Activated naive CD8-positive, alpha-beta T cell treated with anti-CD3 and anti-CD28 coated beads, Interleukin-2, amount 50 U/mL, for 24 hours (primary cell): ENCODE measurements at places on chromosomes 11 and 22.

- no peak for DNase-seq
Measured at GRCh38 chr22:19732403-19733113, 9.2 kb downstream of the GP1BB start.

DNA sequence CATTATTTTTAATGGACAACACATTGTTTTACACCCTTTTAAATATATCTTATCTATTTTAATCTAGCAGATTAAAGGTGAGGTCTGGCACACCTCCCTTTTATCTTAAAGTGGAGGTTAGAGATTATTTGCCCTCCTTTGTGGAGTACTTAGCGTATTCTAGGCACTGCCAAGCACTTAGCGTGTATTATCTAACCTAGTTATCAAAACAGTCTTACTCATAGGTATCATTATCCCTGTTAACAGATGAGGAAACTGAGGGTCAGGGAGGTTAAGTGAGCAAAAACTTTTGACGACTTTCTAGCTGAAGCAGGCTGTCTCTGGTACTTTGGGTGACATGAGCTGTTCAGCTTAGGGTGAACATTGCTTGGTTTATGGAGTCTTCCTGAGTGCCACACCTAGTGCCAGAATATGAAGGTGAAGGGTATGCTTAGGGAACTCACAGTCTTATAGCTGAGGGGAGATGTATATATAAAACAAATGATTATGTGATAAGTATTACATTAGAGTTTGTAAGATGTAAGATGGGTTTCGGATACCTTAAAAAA is 55.0 kb downstream of the ZNRF3 start:
- no peak for DNase-seq

- DNase-seq: no peak
Measured at GRCh38 chr11:104665641-104666040, 232.6 kb downstream of the CASP12 start.

GRCh38 chr11:33045551-33046255 is 6.3 kb downstream of the TCP11L1 start:
- no peak for DNase-seq

GRCh38 chr11:128497061-128497775 is 90.1 kb downstream of the ETS1 start:
- no peak for DNase-seq

- DNase-seq: peak; percentile 59
Measured at GRCh38 chr22:45064313-45065278, 54.8 kb upstream of the PHF21B start.

DNA sequence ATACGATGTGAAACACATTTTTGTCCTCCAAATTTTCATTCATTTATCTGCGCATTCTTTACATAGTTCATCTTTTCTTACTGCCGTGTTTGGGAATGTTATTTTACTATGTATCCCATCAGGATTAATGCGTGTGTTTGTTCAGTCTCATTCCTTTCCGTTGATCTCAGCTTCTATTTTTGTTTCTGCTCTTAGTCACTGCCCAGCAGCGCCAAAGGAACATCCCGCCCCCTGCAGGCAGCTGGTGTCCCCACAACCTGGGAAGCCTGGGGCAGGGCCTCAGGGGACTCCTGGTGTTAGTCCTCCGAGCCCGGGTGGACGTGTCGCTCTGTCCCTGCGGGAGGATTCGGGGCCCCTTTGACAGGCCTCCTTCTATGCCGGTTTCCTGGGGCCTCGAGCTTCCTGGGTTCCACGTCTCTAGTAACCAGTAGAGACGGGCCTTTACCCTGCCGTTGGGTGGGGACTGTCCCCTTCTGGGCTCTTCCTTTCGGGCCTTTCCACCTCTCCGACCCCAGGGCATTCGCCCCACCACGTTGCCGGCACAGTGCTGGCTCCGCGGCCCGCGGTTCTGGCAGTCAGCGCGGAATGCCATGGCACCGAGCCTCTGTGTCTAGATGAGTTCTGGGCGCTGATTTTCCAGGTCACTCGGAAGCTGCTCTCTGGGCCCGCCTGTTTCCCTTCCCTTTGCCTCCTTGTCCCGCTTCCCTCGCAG is 39.8 kb downstream of the WEE1 start:
- peak; percentile 92 for DNase-seq

- DNase-seq: no peak
Measured at GRCh38 chr11:61327669-61328071, 5.2 kb downstream of the DDB1 start.

GRCh38 chr22:43530349-43531201 is 118.8 kb downstream of the MPPED1 start:
- DNase-seq: no peak

GRCh38 chr11:69666752-69667536 is 8.2 kb downstream of the LTO1 start:
- DNase-seq: no peak

- no peak for DNase-seq
Measured at GRCh38 chr11:42901084-42901483, 410.7 kb upstream of the API5 start.

DNA sequence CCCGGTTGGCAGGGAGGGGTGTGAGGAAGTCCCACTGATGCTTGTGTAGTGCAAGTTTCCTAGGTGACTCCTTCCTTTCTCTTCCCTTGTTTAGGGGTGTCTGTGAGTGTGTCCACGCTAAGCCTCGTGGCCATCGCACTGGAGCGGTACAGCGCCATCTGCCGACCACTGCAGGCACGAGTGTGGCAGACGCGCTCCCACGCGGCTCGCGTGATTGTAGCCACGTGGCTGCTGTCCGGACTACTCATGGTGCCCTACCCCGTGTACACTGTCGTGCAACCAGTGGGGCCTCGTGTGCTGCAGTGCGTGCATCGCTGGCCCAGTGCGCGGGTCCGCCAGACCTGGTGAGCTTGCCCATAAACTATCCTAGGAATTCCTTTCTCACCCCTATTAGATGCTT is 10.4 kb downstream of the CCKBR start:
- DNase-seq: no peak

DNA sequence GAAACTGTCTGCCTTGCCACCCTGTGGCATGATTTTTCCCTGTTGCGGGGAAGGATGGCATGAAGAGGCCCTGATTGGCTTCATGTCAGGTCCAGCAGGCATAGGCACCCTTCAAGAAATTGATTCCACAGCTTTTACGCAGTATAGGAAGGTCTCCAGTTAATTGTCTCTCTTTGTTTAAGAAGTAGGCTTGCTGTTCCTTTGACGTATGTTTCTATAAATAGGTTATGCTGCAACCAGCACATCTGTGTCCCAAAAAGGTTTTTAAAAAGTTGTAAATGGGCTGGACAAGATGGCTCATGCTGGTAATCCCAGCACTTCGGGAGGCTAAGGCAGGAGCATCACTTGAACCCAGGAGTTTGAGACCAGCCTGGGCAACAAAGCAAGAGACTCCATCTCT is 62.6 kb downstream of the CD6 start:
- no peak for DNase-seq

- DNase-seq: no peak
Measured at GRCh38 chr11:128201009-128201408, 386.3 kb downstream of the ETS1 start.

GRCh38 chr11:42465623-42466022 is 846.2 kb upstream of the API5 start:
- DNase-seq: no peak

- no peak for DNase-seq
Measured at GRCh38 chr22:49517211-49517610, 310.5 kb downstream of the BRD1 start.

- no peak for DNase-seq
Measured at GRCh38 chr11:123742724-123743120, 1.3 kb upstream of the ZNF202 start.

DNA sequence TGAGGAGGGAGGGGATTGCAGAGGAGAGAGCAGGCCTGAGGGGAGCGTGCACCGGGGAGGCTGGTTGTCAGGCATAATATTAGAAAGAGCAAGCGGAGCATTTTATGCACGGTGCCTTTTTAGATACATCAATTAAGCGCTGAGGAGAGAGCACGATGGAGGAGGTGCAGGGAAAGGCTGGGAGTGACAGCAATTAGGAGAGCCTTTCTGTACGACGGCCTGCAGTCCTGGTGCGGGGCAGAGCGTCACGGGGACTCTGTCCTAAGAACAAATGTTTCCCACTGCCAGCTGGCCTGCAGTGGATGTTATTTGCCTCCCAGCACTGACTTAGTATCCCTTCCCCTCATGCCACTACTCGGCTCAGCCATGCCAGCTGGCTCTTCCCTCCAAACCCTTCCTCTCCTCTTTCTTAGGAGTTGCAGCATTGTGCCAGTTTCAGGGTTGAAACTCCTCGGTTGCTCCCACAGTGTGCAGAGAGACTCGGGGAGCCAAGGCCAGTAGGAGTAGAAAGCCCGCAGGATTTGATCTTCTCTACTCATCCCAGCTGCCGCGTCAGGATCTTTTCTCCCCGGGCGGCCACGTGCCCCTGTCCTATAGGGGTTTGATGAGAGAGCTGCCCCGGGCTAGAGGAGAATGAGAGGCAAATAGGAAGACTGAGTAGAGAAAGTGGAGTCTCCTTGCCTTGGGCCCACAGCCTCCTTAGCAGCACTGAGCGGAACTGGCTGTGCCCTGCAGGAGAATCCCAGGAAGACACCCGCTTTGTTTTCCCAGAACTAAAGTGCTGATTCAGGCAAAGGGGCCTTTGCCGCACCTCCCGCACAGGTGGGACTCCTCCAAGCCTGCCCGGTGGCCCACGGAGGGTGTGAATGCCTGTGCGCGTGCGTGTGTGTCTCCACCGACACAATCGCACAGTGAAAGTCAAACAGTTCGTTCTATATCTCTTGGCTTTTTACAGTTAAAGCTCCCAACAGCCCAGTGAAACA is 875.3 kb downstream of the NTM start:
- DNase-seq: no peak

DNA sequence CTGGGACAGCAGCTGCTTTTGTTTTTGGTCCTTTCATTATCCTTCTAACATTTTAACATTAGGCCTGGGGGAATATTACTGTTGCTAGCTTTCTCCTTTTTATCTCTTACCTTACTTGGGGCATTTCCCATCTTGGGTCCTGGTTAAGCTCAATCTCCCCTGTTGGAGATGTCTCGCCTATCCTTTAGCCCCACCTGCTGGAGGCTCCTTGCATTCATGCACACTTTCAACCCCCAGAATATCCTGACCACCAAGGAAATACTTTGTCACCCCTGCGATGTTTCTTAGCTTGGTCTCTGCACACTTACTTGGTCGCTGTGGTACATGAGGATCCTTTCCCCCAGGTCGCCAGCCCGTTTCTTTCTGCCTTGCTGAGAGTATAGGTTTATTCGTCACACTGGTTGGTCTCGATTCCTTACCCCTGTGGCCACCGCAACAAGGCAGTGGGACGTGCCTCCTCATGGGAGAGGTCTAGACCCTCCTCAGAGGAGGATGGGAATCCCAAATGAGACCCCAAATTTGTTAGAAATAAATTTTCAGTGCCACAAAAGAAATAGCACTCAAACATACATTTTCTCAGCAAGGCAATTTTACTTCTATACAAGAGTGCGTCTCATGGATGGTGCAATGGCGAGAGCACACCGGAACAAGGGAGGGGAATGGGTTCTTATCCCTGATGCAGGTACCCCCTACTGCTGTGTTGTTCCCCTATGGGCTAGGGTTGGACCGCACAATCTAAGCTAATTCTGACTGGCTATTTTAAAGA is 5.4 kb upstream of the TXN2 start:
- DNase-seq: peak; percentile 68

DNA sequence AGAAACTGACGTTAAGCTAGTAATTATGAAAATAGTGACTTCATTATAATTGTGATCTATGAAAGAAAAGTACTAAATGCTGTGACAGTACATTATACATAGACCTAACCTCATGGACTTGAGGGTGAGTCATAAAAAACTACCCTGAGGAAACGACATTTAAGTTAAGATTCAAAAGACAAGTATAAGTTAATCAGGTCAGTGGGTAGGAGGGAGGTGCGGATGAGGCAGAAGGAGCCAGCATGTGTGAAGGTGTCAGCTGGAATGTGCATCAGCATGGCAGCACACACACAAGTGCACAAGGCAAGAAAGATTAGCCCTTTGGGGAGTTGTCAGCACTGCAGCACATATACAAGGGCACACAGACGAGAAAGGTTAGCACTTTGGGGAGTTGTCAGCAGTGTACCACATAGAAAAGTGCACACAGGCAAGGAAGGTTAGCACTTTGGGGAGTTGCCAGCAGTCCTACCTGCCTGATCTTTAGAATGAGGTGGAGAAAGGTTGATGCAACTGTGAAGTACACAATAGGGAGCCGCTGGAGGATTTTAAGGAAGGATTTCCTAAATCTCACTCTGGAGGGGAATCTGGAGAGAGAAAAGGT is 31.6 kb upstream of the CAVIN3 start:
- DNase-seq: peak; percentile 39

DNA sequence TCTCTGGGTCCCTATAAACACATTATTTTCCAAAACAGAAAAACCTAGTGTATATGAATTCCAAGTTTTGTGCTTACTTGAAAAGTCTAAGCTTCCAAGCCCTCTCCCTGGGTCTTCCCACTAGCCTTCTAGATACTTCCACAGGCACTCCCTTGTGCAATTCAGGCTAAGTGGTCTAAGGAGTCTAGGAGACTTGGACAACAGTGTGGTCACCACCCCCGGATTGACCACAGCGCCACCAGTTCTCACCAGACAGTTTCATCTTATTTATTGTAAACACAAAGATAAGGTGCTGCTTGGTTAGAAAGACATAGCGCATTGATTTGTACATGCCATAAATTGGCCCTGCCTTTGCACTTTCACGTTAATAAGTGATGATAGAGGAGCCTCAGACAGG is 623.9 kb downstream of the OPCML start:
- no peak for DNase-seq

- no peak for DNase-seq
Measured at GRCh38 chr22:29530716-29531115, 22.8 kb downstream of the THOC5 start.

GRCh38 chr22:30234786-30235470 is 11.6 kb downstream of the LIF start:
- no peak for DNase-seq

- DNase-seq: peak; percentile 21
Measured at GRCh38 chr11:62574363-62575071, 826 bp upstream of the EEF1G start.

DNA sequence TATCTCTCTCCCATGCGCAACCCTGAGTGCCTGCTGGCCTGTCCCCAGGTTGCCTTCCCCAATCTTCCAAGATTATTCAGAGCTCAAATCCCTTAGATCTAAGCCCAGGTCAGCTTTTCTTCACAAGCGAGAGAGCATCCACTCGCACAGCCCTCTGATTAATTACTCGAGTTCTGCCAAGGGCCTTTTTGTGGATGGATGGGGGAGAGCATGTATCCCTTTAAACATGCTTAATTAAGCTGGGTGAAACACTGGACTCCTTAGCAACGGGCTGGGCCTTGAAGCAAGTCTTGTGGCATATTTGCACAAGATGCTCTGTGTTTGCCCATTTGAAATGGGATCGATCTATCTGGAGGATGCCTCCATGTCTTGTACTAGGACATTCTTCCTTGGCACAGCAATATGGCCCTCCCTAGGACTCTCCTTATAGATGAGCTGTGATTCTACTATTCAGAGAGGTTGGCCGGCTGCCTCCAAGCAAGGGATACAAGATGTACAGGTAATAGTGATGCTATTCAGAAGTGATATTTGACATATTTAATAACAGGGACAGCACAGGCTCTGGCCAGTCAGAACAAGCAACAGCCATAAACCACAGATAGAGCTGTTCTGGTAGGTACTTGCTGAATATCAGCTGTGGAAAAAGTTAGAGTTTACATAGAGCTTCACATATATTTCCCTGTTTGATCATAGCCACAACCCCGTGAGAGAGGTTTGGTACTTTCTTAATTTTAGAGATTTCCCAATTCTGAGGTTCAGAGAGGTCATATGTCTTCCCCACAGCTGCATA is 125.6 kb downstream of the CSNK2A3 start:
- DNase-seq: no peak

GRCh38 chr11:124922831-124923230 is 3.8 kb downstream of the HEPN1 start:
- no peak for DNase-seq

- no peak for DNase-seq
Measured at GRCh38 chr11:27553186-27553585, 46.6 kb upstream of the LIN7C start.
